Sigmoid colon (tissue), 7 donors: ENCODE measurements at places on chromosomes 7 and 10. TPM values are rescaled to one million over a fixed set of nuclear protein-coding genes. Genes with fewer than 3 reads are reported as not detected.

DNA sequence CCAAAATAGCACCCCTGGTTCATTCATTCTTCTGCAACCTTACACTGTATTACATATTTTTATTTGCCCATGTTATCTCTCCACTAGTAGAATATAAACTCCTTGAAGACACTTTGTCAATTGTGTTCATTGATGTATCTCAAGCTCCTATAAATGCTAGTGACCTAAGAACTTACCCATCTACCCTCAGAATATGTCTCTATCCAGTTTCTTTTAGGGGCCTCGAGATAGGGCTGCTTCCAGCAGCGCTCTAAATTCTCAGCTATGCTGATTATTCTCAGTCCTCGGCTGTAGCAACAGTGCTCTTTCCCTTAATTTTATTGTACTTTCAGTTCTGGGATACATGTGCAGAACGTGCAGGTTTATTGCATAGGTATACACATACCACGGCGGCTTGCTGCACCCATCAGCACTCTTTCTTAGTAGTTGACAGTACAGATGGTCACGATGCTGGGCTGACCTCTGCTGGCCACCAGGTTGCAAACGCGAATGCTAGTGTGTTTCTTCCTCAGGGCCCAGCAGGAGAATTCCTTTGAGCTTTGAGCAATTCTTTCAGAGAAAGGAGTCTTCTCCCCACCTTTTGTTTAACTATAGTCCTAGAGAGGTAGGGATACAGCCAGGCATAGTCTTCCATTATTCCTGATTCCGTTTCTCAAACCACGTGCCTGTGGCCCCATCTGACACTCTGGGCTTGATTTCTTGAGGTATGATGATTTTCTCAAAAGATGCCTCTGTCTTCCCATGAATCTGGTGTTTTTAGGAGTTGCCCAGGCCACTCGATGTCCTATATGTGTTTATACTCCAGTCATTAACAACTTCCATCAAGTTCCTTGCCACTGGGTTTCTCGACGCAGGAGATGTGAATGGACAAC is 49.1 kb upstream of the CDC14C start:
- H3K4me1 ChIP-seq: no peaks in the 10 kb centered on the region
- no peak for DNase-seq
- H3K27me3 ChIP-seq: no peaks in the 10 kb centered on the region
- H3K36me3 ChIP-seq: no peaks in the 10 kb centered on the region
- H3K27ac ChIP-seq: no peak overlapping the region

DNA sequence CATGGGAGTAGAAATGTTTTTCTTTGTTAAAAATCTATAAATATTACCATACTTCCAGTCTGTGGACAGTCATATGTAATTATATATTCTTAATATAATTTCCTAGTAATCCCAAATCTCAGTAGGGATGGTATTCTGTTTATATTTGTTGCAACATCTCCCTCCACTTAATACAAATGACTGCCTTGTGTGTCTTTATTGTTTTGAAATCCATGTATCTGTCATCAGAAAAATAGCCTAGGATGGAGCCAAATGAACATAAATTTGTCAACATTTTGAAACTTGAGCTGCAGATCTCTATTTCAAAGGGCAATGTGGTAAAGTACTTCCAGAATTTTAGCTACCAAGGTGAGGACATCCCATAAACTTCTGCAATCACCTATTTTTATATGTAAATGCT is 290.7 kb downstream of the TSPAN12 start:
- no peaks in the 10 kb centered on the region for H3K36me3 ChIP-seq
- no peaks in the 10 kb centered on the region for H3K4me1 ChIP-seq
- H3K27ac ChIP-seq: no peak overlapping the region
- no peak overlapping the region for H3K4me3 ChIP-seq
- H3K27me3 ChIP-seq: no peaks in the 10 kb centered on the region
- no peak for DNase-seq

GRCh38 chr10:24884793-24885192 is 67.6 kb downstream of the PRTFDC1 start:
- no peaks in the 10 kb centered on the region for H3K36me3 ChIP-seq
- H3K4me3 ChIP-seq: no peak overlapping the region
- H3K27ac ChIP-seq: no peak overlapping the region
- H3K4me1 ChIP-seq: peaks cover 9% of the 10 kb centered on the region
- no peak for DNase-seq

RELN gene
- 7.5 TPM for total RNA-seq

IGFBP3 gene
- total RNA-seq: 330 TPM
